ENCODE measurements at places on chromosomes 16 and 17. TPM values are rescaled to one million over a fixed set of nuclear protein-coding genes. Genes with fewer than 3 reads are reported as not detected.

The SLC16A5 gene
- polyA plus RNA-seq: 18.3 TPM

DNA sequence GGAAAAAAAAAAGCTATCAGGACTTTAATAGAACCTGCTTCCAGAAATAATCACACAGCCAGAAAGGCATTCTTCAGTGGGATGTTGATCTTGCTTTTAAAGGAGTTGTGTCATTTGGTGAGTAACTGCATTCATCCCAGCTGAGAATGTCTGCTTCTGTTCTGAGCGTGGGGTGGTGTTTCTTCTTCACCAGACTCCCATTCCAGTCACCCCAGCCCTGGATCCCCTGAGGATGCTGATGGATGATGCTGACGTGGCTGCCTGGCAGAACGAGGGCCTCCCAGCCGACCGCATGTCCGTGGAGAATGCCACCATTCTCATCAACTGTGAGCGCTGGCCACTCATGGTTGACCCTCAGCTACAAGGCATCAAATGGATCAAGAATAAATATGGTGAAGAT lies 122.5 kb downstream of the ZNF18 start:
- DNase-seq: no peak

DNA sequence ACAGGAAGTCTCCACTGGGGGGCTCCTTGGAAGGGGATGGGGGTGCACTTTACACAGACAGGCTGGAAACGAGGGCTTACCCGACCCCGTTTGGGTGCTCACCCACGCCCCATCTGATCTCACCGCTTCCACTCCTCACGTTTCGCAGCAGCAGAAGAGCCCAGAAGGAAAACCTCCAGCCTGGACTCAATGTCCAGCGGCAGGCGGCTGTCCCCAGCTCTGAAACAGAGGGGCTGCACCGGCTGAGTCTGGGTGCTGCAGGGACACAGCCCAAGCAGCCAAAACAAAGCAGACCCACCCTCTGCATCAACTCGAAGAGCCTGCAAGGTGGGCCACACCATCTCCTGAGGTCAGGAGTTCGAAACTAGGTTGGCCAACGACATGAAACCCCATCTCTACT lies 3.9 kb downstream of the MEAK7 start:
- no peak for DNase-seq

The C17orf113 gene
- polyA plus RNA-seq: 0.11 TPM

DNA sequence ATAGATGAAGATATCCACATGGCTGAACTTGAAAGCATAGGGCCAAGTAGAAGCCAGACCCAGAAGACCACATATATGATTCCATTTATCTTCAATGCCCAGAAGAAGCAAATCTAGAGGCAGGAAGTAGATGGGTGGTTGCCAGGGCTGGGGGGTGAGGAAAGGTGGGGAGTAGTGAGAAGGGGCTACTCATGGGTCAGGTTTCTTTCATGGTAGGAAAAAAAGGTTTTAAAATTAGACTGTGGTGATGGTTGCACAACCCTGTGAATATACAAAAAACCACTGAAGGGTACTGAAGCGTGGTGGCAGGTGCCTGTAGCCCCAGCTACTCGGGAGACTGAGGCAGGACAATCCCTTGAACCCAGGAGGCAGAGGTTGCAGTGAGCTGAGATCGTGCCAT lies 5.4 kb downstream of the CD2BP2 start:
- DNase-seq: no peak

- no peak for DNase-seq
Observed at GRCh38 chr17:4479982-4480751, 18.5 kb upstream of the SPNS2 start.

DNA sequence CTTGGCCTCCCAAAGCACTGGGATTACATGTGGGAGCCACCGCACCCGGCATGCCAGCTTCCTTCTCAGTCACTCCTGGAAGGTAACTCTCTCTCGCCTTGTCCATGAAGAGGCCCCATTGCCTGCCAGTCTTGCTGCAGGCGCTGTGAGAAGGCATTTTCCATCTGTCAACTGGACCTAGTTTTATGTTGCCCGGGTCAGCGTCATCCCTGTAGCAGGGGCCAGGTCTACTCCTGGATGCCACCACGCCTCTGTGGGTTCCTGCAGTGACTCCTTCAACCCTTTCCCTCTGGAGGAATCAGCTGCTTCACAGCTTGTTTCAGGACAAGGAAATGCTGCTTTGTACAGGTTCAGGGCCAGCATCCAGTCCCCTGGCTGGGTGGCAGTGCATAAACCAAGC lies 2.6 kb upstream of the NLRC3 start:
- DNase-seq: no peak

DNA sequence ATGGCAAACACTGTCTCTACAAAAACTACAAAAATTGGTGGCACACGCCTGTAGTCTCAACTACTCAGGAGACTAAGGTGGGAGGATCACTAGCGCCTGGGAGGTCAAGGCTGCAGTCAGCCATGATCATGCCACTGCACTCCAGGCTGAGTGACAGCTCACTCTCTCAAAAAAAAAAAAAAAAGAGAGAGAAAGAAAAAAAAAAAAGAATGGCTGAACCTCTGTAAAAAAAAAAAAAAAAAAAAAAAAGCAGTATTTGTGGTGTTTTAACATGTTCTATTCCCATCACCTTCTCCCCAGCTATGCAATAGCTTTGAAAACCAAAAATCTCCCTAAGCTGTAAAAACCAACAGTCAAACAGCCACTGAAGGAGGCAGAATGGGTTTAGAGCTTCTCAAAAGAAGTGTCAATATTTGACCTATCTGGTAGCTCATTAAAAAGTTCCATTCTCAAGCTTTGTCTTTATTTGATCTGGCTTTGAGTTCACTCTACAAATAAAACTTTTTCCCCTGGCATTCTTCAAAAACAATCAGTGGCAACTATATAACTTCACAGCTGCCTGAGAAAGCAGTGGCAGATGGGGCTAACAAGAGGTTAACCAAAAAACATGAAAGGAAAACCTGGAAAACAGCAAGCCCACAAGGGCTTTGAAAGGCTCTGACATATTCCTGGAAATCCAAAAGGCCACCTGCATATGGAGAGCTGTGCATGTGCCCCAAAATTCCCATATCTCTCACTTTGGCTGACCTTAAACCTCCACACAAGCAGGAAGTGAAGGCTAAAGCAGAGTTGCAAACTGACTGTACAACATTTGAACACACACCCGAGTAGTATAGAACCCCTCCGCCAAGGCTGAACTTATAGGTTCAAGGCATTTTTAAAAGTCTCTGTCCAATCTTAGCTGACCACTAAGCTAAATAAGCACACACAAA lies 36.0 kb downstream of the USP32 start:
- DNase-seq: no peak

GRCh38 chr16:87744750-87745514 lies 20.9 kb downstream of the KLHDC4 start:
- no peak for DNase-seq

The PPP1R1B gene
- polyA plus RNA-seq: not detected

The NRN1L gene
- polyA plus RNA-seq: 0.22 TPM
